Mesenteric fat pad (tissue), 1 donor: ENCODE measurements at places on chromosomes 13 and 19. TPM values are rescaled to one million over a fixed set of nuclear protein-coding genes. Genes with fewer than 3 reads are reported as not detected.

DNA sequence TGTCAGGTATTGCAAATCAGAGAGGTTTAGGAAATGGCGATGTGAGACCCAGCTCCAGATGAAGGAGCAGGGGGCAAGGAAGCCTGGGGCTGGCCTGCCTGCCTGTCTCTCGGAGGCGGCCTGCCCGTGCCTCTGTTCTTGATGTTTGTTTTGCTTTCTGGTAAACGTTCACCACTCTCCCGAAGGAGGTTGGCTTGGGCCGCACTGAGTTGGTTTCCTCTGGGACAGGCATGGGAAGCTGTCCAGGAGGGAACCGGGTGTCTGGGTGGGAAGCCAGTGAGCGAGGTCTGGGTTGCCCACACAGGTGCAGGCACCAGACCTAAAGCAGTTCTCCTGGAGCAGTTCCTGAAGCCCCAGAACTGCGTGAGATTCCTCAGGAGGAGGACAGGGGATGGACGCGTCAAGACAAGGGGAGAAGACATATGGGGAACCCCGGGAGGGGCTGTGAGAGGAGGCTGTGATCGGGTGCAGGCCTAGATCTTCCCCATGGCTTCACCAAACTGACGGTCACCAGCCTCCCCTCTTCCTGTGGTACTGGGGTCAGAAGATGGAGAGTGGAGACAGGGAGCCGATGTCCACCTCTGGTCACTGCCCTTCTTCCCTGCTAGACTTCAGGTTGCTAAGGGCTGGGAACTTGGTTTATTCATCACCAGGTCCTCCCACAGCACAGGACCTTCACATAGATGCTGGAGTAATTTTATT, 15.2 kb downstream of the COL4A2 start:
- DNase-seq: peak; percentile 82

DNA sequence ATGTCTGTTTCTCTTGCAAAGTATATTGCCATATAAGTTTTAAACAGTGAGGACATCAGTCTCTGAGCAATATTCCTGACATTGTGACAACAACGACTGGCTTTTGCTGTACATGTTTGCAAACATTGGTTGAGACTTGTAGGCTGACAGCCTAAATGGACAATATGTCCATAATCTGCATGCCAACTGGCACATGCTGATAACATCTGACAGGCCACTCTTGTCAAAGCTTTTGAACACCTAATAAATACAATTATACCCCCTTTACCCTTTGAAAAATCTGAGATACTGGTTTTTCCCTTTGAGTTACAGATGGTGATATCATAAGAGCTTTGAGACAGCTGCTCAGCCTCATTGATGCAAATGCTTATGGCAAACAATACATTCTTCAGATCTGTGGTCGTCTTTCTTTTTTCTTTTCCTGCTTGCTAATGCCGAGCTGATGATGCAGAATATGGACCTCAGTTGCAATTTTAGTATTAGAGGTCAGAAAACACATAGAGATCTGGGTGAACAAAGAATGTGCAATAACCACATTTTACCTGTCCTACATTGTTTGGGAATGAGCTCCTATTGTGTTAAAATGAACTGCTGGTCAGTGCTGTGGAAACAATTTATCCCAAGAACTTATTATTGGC, 114.9 kb downstream of the RFC3 start:
- no peak for DNase-seq

DNA sequence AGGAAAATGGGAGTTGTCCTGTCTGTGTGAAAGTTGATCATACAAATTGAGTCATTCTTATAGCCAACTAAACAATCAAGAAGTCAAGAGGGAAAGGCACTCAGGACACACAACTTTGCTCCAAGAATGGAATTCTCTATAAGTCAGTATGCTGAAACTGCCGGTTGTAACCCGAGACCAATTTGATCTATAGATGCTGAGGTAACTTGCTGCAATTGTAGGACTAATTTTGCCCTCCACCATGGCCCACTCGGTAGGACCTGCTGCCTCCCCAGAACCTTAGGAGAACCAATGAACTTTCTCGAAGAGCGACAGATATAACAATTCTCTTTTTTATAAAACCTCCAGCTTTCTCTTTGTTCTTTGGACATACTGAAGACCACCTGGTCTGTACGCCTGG, 157.0 kb downstream of the RNF17 start:
- no peak for DNase-seq

GRCh38 chr13:101115762-101116171, 300.5 kb downstream of the NALCN start:
- DNase-seq: no peak

DNA sequence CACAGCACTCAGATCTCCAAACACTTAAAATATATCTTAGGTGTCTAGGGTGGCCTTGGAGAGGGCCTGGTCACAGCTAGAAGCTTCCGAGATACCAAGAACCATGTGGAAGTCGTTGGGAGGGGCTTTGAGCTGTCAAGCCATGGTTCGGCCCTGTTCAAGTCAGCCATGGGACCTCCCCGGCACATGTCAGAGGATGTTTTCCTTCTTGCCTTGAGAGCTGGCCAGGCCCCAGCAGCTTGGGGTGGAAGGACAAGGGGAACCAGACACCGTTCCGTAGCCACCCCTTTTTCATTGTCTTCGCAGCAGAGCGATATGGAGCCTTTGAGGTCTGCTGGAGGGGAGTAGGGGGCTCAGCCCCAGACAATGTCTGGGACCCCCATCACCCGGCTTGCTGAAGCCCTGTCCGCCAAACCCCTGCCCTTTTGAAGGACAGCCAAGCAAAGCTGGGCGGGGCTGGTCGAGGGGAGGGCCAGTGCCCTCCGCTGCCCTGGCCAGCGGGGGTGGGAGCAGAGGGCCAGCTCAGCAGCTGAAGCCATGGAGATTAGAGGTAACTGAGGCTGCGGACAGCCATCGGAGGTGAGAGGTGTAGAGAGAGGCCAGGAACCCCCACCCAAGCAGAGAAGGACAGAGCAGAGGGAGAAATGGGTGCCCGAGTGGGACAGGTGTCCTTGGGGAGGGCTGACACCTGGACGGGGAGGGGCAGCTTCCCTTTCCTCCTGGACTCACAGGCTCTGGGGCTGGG, 435 bp downstream of the KLK11 start:
- no peak for DNase-seq

DNA sequence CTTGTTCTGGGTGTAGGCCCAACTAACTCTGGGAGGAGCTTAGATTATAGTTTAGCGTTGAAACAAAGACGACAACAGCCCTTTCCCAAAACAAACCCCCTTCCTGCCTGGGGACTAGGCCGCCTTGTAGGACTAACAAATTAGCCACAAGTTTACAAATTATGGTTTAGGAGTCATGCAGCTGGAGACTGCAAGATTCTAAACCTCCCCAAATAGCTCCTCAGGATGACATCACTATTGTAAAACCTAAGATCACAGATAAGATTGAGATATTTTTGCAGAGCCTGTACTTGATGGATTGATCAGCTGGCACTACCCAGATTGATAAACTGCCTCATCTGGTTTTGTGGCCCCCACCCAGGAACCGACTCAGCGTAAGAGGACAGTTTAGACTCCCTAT, 2.3 kb upstream of the SLC25A15 start:
- DNase-seq: no peak

The ZNF541 gene
- 0.87 TPM for total RNA-seq

GRCh38 chr13:74904556-74904955, 577.4 kb downstream of the TBC1D4 start:
- DNase-seq: no peak

- DNase-seq: no peak
Observed at GRCh38 chr19:6060600-6061375, 49.5 kb downstream of the RFX2 start.

- DNase-seq: no peak
Observed at GRCh38 chr19:42252365-42253244, 2.3 kb downstream of the ERF start.

DNA sequence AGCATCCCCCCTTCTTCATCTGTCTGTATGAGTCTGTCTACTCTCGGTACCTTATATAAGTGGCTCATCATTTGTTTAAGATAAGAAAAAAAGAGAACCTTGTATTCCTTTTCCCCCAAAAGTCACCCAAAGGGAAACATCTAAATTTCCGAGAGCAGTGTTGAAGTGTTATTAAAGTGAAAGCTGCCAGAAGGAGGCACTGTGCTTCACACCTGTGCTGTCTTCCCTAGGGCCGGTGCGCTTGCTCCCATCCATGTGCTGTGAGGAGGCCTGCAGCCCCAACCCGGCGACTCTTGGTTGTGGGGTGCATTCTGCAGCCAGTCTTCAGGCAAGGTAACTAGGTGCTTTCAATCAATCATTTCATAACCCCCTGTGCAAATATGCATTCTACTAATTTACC, 97.5 kb downstream of the TNFRSF19 start:
- no peak for DNase-seq

DNA sequence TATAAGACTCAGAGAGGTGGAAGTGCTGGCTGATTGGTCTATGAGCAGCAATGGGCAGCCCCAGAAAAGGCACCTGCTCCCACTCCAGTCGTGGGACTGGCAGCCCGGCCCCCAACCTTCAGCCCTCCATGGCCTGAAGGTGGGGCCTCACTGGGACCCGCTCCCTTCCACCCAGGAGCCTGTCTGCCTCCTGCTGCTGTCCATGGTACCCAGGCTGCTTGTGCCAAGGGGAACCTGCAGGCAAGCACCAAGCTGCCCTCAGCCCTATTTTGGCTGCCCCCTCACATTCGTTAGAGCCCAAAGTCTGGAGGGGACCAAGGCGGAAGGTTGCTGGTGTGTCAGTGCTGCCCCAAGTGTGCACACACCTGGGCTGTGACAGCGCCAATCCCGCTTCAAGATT, 2304.9 kb downstream of the PCDH9 start:
- no peak for DNase-seq

The CYP2A7 gene
- not detected for total RNA-seq

The CRYL1 gene
- total RNA-seq: 31.0 TPM

The WDR88 gene
- total RNA-seq: not detected

The ZNF738 gene
- total RNA-seq: 2.4 TPM

DNA sequence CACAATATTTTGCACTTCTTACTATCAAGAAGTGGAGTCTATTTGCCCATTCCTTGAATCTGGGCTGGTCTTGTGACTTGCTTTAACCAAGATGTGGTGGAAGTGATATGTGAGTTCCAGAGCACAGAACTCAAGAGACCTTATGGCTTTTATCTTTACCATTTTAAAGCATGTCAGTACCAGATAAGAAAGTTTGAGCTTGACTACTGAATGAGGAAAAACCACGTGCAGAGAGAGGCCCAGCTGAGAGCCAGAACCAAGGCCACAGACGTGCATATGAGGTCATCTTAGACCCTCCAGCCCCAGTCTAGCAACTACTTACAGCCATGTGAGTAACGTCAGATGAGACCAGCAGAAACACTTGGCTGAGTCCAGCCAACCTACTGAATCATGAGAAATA, 6.3 kb upstream of the CDK8 start:
- DNase-seq: no peak

- DNase-seq: no peak
Observed at GRCh38 chr19:17860993-17861360, 1.3 kb downstream of the RPL18A start.

DNA sequence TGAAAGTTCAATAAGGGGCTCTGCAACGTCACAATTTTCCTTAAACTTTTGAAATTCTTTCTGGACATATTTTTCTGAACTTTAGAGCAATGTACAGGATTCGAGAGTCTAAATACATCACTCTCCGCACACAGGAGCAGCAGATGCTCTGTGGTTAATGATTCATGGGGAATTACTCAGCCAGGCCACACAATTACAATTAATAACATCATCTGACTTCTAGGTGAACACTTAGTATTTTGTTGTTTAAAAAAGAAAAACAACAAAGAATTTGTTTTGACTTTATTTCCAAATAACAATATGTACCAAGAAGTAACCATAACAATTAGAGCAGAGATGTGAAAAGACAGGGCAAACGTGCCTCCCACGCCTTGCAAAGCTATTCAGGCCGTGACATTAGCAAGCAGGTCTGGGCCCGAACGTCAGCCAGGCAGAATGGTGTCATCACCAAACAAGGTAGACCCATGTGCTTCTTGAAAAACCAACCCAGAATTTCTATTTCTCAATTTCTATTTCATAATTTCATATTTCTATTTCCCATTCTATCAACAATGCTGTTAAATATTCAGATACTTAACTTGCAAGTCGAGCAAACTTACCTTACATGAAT, 236.3 kb downstream of the COL4A1 start:
- no peak for DNase-seq

The MEDAG gene
- total RNA-seq: 187 TPM

DNA sequence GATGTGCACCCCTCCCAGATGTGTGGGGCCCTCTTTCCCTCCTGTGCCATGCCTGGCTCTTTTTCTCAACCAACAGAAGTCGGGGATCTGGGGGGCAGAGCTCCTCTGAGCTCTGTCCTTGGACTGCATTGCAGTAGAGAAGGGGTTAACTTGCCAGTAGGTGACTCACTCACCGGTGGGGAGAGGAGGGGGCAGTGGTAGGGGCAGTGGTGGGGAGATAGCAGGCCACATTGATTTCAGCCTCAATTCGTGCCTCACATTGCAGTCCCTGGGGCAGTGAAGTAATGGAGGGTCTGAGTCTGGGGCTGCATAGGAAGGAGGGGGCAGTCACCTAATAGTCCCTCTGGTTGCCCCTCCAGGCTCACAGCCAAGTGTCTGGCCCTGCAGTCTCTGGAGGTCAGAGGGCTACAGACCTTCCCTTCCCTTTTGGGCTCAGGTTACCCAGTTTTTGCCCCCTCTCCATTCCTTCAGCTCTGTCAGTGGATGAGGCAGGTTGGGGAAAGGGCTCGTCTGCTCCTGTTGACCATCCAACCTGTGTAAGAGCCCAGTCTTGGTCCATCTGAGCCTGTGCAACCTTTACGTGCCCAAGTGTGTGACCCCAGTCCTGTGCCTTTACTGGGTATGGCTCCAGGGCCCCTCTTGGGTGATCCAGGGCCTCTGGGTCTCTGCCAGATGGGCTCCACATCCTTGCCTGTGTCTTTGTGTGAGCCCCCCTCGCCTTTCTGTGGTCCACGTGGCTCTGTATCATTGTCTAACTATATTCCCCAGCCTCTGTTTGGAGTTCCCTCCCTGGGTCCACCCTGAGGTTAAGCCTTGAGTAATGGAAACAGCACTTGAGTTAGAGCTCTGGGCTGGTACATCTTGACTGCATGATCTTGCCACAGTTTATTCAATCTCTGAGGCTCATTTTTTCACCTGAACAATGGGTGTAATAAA, 13.0 kb downstream of the CIC start:
- no peak for DNase-seq

The STARD13 gene
- 59.2 TPM for total RNA-seq

The PSG7 gene
- not detected for total RNA-seq

GRCh38 chr19:48110350-48110966, at the start of gene PLA2G4C:
PLA2G4C (minus strand) TSS chr19:48110817; CDS start chr19:48106529, 4,288 bp downstream.
- DNase-seq: peak; percentile 97

DNA sequence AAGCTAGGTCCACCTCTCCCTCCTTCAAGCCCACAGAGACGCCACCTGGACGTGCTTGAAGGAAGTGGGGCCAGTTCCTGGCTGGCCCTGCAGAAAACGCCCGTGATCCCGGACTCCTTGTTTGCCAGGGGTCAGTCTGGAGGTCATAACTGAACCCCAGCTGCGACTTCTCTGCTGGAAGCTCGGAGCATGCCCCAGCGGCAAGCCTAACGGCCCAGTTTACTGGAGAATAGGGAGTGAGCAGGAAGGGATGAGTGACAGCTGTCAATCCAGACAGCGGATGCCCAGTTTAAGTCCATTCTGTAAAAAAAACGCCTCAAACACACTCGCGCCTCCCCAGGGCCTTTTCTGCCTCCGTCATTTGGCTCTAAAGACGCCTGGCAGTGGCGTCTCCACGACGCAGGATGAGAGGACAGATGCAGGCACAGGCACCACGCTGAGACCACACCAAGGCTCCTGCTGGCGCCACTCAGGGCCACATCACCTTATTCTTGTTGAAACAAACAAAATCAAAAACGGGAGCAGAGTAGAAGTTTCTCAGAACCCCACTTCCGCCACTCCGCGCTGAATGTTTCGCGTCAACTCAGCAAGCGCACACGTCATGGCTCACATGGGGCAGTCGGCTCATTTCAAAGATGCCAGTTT, 57.6 kb downstream of the RASA3 start:
- DNase-seq: peak; percentile 53
